ENCODE measurements at places on chromosomes 4 and X. TPM values are rescaled to one million over a fixed set of nuclear protein-coding genes. Genes with fewer than 3 reads are reported as not detected.
A peak's percentile ranks its signal among the peaks of the same experiment; 100 is the strongest.

The RAB39B gene
- 1.8 TPM for total RNA-seq

The RGN gene
- not detected for total RNA-seq

The APELA gene
- total RNA-seq = not detected

The DUSP9 gene
- total RNA-seq = not detected

The SMAD1 gene
- 33.9 TPM for total RNA-seq

The CXorf51A gene
- total RNA-seq = not detected

GRCh38 chr4:74023709-74024108 is 14.8 kb downstream of the CXCL3 start:
- no peak overlapping the region for H3K27ac ChIP-seq
- H3K4me3 ChIP-seq = no peak overlapping the region
- no peak for DNase-seq
- no peaks in the 10 kb centered on the region for H3K27me3 ChIP-seq
- H3K36me3 ChIP-seq = no peaks in the 10 kb centered on the region

DNA sequence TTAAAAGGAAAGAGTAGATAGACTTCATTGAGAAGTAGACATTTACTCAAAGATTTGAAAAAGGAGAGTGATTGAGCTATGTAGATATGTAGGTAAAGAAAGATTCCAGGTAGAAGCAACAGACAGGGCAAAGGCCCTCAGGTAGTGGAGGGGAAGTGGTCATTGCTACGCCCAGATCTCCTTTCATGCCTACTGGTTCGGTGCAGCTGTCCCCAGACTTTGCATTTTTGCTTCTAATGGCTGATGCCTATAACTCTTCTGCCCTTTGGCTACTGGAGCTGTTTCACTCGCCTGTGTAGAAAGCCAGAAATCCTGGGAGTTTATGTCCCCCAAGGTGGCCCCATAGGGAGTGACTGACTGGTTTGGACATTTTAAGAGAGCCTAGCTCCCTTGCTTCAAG is 16.9 kb upstream of the ARMCX2 start:
- DNase-seq = no peak
- no peak overlapping the region for H3K4me3 ChIP-seq
- peaks cover 37% of the 10 kb centered on the region for H3K27me3 ChIP-seq
- no peaks in the 10 kb centered on the region for H3K36me3 ChIP-seq

DNA sequence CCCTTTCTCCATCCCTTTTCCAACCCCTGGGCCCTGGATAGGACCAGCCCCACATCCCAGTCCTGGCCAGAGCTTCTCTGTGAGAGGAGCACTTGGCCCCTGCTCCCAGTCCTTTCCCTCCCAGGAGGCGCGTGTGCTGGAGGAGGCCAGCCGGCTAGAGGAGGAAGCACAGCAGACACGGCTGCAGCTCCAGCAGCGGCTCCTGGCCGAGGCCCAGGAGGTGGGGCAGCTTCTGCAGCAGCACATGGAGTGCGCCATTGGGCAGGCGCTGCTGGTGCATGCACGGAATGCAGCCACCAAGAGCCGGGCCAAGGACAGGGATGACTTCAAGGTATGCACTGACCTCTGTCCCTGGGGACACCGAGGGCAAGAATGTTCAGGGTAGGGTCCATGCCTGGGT is 87.5 kb downstream of the EVC start:
- no peak overlapping the region for H3K27ac ChIP-seq
- no peak for DNase-seq
- H3K4me1 ChIP-seq = no peaks in the 10 kb centered on the region
- no peaks in the 10 kb centered on the region for H3K27me3 ChIP-seq
- no peak overlapping the region for H3K4me3 ChIP-seq

GRCh38 chr4:65917486-65917885 is 247.2 kb upstream of the EPHA5 start:
- no peaks in the 10 kb centered on the region for H3K36me3 ChIP-seq
- no peak overlapping the region for H3K4me3 ChIP-seq
- H3K27ac ChIP-seq = no peak overlapping the region
- DNase-seq = no peak

DNA sequence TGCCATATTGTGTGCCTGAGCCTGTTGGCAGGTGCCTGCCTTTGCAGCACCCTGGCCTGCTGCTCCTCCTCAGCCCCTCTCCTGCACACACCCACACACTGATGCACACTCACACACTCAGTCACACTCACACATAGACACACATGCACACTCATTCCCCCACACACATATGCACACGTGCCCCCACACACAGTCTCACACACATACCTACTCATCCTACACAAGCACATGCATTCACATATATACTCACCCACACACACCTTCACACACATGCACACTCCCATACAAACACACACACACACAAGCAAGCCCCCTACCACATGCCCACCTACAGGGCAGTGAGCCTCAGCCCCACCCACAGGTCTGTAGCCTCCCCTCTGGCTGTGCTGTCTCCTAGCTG is 245.0 kb downstream of the EVC2 start:
- no peaks in the 10 kb centered on the region for H3K27me3 ChIP-seq
- no peak overlapping the region for H3K27ac ChIP-seq
- no peaks in the 10 kb centered on the region for H3K36me3 ChIP-seq
- no peak overlapping the region for H3K4me3 ChIP-seq
- no peaks in the 10 kb centered on the region for H3K4me1 ChIP-seq

GRCh38 chrX:119151051-119151380 is 23.4 kb upstream of the KIAA1210 start:
- DNase-seq = no peak
- H3K36me3 ChIP-seq = no peaks in the 10 kb centered on the region
- no peak overlapping the region for H3K27ac ChIP-seq
- no peaks in the 10 kb centered on the region for H3K4me1 ChIP-seq
- H3K27me3 ChIP-seq = peaks cover 14% of the 10 kb centered on the region

DNA sequence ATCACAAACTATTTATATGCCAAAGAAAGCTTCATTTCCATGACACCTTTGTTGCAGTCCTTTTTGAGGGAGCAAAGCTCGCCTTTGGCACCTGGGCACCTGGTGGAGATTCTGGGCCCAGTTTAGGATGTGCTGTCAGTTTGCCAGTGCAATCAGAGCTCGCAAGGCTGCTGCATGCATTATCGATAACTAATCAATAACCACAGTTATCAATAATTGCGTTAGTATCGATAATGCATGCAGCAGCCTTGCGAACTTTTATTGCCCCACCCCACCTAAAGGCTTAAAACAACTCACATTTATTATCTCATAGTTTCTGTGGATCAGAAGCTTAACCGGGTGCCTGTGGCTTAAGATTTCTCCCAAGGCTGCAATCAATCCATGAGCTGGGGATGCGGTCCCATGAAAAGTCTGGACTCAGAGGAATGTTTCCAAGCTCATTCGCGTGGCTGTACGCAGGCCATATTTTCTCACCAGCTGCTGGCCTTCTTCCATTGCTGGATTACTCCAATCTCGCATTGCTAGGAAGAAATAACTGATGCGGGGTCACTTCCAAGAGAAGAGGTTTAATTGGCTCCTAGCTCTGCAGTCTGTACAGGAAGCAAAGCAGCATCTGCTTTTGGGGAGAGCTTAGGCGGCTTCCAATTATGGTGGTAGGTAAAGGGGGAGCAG is 6.2 kb upstream of the AFAP1 start:
- H3K27ac ChIP-seq = no peak overlapping the region
- H3K4me3 ChIP-seq = no peak overlapping the region
- no peaks in the 10 kb centered on the region for H3K4me1 ChIP-seq
- H3K27me3 ChIP-seq = no peaks in the 10 kb centered on the region
- DNase-seq = no peak

DNA sequence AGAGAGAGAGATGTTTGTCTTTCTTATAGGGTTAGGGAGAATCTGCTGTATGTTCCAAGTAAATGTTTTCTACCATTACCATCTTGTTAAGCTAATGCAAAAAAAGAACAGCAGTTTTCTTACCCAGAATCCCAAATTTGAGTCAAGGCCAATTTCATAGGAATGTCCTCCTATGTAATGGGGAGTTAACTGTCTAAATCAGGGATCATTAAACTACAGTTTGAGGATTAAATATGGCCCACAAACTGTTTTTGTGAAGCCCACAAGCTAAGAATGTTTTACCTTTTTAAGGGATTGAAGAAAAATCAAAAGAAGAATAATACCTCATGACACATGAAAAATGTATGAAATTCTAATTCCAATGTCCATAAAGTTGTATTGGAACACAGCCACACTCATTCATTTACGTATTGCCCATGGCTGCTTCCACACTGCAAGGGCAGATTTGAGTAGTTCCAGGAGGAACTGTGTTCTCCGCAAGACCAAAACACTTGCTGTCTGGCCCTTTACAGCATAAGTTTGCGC is 113.2 kb upstream of the SPRY1 start:
- H3K4me3 ChIP-seq = no peak overlapping the region
- DNase-seq = no peak
- H3K27me3 ChIP-seq = no peaks in the 10 kb centered on the region
- H3K4me1 ChIP-seq = no peaks in the 10 kb centered on the region
- peaks cover 6% of the 10 kb centered on the region for H3K36me3 ChIP-seq

- no peak for DNase-seq
- no peak within 1 kb of the TSS for H3K27ac ChIP-seq
- peak within 1 kb of the TSS; percentile 49 for H3K4me3 ChIP-seq
These were observed at the start of gene TRPC3 for GRCh38 chr4:121951521-121952110. Gene TRPC3 (minus strand): TSS chr4:121952060. CDS start chr4:121951680, 380 bp downstream.

DNA sequence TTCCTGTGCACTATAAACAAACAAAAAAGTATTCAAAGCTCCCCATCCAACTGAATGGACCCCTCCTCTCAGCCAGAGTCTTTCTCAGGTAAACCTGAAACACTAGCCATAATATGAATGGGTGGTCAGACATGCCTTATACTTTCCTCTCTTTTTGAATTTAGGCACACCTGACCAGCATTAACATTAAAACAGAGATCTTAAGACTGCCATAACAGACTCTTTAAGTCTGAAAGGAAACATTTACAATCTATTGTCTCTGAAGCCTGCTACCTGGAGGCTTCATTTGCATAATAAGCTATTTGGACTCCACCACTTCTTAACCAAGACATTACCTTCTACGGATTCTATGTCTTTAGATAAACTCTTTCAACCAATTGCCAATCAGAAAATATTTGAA is 56.9 kb upstream of the SPIN4 start:
- DNase-seq = no peak
- no peak overlapping the region for H3K4me3 ChIP-seq
- H3K27ac ChIP-seq = no peak overlapping the region
- no peaks in the 10 kb centered on the region for H3K4me1 ChIP-seq
- no peaks in the 10 kb centered on the region for H3K36me3 ChIP-seq
- H3K27me3 ChIP-seq = no peaks in the 10 kb centered on the region

DNA sequence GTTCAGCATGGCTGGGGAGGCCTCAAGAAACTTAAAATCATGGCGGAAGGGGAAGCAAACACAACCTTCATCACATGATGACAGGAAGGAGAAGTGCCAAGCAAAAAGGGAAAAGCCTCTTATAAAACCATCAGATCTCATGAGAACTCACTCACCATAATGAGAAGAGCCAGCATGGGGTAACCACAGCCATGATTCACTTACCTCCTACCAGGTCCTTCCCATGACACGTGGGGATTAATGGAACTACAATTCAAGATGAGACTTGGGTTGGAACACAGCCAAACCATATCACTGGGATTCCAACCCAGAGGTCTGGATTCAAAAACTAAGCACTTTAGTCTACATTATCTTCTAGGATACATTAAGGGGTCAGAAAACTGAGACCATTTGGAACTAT is 609.6 kb upstream of the SPANXN1 start:
- no peak overlapping the region for H3K4me3 ChIP-seq
- no peak for DNase-seq
- H3K4me1 ChIP-seq = no peaks in the 10 kb centered on the region
- no peak overlapping the region for H3K27ac ChIP-seq

DNA sequence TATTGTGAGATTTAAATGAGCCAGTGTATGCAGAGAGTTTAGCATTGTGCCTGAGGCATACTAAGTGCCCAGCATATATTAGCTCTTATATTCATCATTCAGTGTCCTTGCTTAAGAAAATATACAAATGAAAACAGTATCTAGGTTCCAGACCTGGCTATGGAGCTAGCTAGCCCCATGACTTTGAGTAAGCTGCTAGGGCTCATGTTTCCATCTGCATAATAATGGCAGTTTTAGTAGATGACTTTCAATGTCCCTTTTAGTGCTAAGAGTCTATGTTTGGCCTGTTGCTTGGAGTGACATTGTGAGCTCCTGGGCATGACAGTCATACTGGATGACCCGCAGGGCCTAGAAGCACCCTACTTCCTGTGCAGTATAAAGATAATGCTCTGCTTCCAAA is 435.3 kb downstream of the ZIC3 start:
- H3K36me3 ChIP-seq = no peaks in the 10 kb centered on the region
- no peak overlapping the region for H3K27ac ChIP-seq
- no peak for DNase-seq
- no peak overlapping the region for H3K4me3 ChIP-seq
- no peaks in the 10 kb centered on the region for H3K27me3 ChIP-seq
- H3K4me1 ChIP-seq = no peaks in the 10 kb centered on the region

DNA sequence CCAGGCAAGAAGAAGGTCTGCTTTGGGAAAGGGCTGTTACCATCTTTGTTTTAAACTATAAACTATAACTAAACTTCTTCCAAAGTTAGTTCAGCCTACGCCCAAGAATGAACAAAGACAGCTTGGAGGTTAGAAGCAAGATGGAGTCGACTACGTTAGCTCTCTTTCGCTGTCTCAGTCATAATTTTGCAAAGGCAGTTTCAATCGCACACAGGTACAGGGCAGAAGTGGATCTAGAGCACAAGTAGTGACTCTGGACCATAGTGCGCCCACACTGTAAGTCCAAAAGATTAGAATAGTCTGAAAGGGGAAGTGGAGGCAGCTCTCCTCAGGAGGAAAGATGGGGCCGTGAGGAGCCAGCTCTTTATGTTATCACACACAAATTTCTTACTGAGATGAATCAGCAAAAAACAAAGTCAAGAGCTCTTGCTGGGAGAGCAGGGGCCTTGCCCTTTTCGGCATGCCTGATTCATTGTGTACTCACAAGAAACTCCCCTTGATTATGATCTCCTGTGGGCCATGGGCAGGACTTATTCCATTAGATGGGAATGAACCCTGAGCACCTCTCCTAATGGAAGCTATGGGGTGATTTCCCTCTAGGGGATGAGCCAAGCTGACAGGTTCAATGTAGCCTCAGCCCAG is 58.6 kb downstream of the FUNDC1 start:
- DNase-seq = no peak
- H3K27ac ChIP-seq = no peak overlapping the region
- H3K4me1 ChIP-seq = no peaks in the 10 kb centered on the region
- H3K4me3 ChIP-seq = no peak overlapping the region
- H3K27me3 ChIP-seq = peaks cover 4% of the 10 kb centered on the region
- H3K36me3 ChIP-seq = no peaks in the 10 kb centered on the region

DNA sequence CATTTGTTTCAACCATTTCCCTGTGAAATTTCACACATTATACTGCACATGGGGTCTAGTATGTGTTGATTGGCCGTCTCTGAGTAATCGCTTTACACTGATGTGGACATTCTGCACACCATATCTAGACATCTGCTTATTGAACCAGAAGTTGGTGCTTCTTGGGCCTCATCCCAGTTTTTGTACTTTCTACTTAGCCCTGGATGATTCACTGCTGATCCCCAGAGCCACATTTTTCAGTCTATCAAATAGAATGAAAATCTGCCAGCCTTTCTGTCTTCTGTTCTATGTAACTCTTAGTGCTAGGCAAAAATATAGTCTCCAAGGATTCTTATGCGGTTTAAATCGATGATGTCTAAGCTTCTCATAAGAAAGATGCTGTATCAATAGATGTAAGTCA is 40.5 kb upstream of the RELL1 start:
- no peaks in the 10 kb centered on the region for H3K36me3 ChIP-seq
- no peak for DNase-seq
- H3K27ac ChIP-seq = no peak overlapping the region
- H3K4me3 ChIP-seq = no peak overlapping the region
- no peaks in the 10 kb centered on the region for H3K27me3 ChIP-seq
- H3K4me1 ChIP-seq = no peaks in the 10 kb centered on the region

GRCh38 chr4:161629694-161630441 is 533.9 kb downstream of the FSTL5 start:
- no peaks in the 10 kb centered on the region for H3K36me3 ChIP-seq
- H3K4me1 ChIP-seq = no peaks in the 10 kb centered on the region
- no peak overlapping the region for H3K4me3 ChIP-seq
- no peak for DNase-seq
- H3K27me3 ChIP-seq = no peaks in the 10 kb centered on the region
